ENCODE measurements at places on chromosomes 4 and X.

DNA sequence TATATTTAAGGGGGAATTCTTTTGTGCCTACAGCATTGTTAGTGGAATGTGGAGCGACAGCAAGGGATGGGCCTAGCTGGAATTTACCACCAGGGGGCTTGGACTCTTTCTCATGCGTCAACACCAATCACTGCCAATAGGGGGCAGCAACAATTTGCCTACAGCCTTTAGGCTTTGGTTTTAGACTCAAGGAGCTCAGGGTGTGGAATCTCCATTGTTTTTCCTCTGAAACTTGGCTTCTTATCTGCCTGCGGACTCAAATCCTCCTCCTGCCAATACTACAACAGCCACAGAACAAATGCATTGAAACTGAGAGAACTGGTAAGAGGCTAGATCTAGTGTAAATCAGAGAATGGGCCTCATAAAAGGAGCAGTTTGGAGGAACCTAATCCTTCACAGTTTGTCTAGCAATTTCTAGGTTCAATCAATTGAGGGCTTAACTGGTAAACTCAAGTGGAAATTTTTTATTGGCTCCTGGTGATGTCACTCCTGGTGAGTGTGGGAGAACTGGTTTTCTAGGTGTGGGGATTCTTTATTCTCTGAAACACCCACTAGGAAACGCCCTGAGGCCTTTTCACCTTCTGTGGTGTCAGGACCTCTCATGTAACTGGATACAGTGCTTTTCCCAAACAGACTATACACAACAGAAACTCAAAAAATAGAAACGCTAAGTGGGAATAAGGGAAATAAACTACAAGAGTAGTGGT lies 27.9 kb upstream of the TMSB4X start:
- peak; percentile 41 for DNase-seq

DNA sequence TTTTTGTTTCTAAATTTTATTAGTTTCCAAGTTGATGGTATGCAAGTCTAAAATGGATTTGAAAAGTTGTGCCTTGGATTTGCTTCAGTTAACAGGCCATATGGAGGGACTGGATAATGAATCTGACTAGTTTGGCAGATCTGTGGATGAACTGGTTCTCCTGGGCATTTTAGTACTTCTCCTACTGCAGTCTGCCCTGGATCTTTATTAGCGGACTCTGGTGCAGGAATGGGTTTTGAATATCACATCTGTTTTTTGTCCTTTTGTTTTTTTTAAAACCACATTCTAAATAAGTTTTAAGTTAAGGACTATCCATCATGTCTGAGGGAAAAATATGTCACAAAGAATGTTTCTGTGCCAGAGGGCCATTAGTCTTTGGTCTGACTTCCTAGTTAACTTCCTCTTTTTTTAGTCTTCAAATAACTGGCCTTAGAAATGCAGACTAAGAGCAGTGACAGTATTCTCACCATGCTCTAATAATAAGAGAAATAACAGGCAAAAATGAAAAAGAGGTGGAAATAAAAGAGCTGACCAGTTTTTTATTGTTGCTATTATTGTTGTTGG lies 13.9 kb upstream of the DCK start:
- no peak for DNase-seq

- DNase-seq = no peak
Measured at GRCh38 chr4:4603067-4603466, 61.2 kb upstream of the STX18 start.

- peak; percentile 19 for DNase-seq
Measured at GRCh38 chrX:124388562-124388961, 42.2 kb downstream of the SH2D1A start.

DNA sequence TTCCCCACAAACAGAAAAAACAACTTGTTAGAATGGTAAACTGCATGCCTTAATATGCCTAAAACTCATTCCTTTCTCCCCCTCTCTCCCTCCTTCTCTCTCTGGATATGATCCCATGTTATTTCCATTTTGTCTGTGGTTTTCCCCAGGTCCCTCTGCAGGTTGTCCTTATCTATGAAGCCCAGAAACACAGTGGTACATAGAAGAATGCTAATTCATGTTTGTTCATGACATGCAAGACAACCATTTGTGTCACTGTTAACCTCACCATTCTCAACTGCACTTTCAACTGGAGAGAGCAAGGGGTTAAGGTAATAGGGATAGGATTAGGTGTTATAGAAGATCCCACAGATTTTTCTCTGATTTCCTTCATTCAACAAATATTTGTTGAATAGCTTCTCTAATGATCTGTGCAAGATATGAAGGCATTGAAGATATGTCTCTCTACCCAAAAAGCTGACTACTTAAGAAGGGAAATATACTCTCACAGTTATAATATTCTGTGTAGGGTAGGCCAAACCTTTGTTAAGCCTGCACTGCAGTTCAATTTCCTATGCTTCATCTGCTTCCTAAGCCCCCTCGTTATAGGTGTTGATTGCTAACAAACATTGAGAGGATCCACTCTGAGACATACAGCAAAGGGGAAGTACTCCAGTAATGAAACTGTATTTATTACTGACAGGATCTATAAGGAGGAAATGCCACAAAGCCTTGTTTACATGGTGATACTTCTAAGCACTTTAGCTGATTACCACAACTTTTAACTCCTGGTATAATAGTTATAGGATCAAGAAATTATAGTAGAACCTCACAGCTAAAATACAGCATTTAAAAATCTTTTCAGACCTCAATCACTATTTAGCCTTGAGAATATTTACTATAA lies 96.1 kb downstream of the FRYL start:
- DNase-seq = no peak

DNA sequence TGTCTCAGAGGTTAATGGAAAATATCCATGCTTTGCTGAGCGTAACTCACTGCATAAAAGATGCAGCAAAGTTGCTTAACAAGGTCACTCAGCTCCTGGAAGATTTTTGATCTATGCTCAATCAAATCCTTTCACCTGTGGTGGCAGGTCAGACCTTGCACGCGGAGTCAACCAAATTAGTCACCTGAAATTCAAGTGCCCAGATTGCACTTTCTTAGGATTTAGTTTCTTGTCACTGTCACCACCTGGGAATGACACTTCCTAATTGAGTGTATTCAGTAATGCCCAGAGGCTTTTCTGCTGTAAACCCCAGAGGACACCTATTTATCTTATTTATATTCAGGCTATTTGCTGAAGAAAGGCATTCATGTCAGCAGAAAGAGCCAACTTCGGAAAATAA lies 215.8 kb upstream of the SMIM31 start:
- DNase-seq = no peak

DNA sequence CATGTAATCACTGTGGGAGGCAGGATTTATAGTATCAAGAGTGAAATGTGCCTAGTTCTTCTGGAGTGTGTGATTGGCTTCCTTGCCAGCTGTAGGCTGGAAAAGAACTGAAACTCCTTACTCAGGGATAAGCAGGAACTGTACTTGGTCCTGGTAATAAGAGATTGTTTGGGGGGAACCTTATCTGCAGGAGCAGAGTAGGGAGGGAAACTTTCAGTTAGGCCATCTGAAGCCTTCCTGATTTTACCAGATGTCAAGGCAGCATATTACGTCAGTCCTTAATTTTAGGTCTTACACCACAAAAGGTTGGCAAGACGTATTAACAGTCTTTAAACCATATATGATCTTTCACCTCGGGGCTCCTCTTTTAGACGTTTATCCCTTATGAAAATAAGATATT lies 231.5 kb upstream of the FMR1 start:
- DNase-seq = no peak

GRCh38 chrX:72243472-72243871 lies 4.6 kb upstream of the ERCC6L start:
- DNase-seq = no peak

- no peak for DNase-seq
Measured at GRCh38 chr4:71526637-71527406, 188.0 kb downstream of the SLC4A4 start.

GRCh38 chr4:26139310-26139924 lies 181.4 kb upstream of the RBPJ start:
- no peak for DNase-seq

DNA sequence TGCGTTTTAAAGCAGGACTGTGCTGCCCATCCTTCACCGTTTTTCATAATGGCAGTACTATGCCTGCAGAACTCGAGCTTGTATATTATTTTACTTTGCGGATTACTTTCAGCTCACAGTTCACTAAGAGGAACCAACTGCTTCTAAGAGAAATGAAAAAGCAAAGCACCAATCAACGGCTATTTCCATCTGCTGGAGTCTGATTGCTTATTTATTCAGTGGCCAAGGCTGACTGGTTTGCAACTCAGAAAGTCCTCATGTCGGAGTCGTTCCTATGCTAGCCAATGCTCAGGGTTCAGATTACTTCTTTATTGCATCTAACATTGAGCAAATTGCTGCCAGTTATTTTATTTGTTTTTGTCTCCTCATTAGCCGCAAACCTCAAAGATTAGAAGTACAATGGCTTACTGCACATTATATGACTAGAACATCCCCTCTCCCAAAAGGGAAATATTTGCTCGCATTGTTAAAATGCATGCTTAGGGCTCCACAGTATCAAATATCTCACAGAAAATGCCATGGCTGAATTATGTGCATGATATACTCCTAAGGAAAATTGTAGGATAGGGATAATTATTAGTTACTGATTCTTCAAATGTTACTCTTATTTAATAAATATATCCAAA lies 1628.2 kb upstream of the ADGRL3 start:
- no peak for DNase-seq

- DNase-seq = no peak
Measured at GRCh38 chrX:11336201-11336600, 43.0 kb downstream of the AMELX start.

DNA sequence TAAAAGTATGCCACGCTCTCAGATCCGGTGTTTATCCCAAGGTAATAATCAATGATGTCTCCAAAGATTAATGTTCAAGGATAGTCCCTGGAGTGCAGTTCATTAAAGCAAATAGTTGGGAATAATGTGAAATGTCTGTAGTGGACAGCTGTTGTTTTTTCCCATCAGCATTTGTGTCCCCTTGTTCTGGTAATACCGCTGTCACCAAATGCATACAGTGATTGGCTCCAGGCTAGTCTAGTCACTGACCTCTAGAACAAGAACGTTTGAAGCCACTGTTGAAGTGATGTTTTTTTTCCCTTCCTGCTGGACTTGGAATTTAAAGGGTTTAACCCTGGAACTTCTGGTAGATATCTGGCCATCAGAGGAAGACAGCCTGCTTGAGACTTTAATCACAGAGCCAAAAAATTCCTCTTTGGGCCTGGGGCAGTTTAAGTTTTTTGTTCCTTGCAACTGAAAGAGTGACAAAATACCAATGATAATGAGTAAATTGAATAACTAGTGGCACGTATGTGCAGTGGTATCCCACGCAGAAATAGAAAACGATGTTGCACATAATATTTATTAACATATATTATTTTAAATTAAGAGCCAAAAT lies 30.6 kb downstream of the HSD17B11 start:
- DNase-seq = no peak

- DNase-seq = no peak
Measured at GRCh38 chr4:20612313-20612712, 87.9 kb upstream of the PACRGL start.

DNA sequence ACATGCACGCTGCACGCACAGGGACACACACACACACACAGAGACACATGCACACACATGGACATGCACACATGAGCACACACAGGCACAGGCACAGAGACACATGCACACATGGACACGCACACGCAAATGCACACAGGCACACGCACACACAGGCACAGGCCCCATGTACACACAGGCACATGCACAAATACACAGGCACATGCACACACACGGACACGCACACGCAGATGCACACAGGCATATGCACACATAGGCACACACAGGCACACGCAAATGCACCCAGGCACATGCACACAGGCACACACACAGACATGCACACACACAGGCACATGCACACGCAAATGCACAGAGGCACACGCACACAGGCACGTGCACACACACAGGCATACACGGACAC lies 30.3 kb upstream of the HTRA3 start:
- no peak for DNase-seq

- no peak for DNase-seq
Measured at GRCh38 chrX:50081282-50081889, 119.4 kb downstream of the AKAP4 start.

DNA sequence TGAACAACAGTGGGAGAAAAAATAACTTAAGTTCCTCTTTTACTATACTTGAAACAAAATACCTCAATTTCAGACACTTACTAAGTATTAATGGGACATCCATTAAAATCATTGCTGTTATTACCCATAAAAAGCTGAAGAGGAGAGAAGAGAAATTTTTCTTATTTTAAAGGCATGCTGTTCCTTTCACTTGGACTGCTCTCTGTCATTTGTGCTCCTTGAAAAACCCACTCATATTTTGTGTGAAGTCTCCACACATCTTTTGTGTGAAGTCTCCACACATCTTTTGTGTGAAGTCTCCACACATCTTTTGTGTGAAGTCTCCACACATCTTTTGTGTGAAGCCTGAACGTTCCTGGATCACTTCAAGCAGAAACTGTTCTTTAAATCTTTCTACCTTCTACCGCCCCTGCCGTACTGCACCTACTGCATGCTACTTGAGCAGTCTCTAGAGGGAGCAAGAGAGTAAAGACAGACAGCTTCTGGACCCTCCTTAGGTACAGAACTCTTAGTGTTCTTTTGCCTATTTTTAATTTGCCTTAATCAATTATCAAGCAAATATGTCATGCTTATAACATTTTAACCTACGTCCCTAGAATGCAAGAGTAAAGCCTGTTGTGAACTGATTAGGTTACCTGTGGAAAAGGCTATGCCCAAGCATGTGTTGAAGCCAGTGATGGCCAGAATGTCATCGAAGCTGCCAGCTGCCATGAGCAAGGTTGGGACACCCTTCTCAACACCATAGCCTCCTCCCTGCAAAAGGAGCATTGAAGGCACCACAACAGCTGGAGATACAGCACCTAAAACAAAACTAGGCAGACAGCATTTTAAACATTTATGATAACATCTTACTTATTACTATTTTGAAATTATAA lies 27.1 kb upstream of the SLC9B1 start:
- DNase-seq = no peak

DNA sequence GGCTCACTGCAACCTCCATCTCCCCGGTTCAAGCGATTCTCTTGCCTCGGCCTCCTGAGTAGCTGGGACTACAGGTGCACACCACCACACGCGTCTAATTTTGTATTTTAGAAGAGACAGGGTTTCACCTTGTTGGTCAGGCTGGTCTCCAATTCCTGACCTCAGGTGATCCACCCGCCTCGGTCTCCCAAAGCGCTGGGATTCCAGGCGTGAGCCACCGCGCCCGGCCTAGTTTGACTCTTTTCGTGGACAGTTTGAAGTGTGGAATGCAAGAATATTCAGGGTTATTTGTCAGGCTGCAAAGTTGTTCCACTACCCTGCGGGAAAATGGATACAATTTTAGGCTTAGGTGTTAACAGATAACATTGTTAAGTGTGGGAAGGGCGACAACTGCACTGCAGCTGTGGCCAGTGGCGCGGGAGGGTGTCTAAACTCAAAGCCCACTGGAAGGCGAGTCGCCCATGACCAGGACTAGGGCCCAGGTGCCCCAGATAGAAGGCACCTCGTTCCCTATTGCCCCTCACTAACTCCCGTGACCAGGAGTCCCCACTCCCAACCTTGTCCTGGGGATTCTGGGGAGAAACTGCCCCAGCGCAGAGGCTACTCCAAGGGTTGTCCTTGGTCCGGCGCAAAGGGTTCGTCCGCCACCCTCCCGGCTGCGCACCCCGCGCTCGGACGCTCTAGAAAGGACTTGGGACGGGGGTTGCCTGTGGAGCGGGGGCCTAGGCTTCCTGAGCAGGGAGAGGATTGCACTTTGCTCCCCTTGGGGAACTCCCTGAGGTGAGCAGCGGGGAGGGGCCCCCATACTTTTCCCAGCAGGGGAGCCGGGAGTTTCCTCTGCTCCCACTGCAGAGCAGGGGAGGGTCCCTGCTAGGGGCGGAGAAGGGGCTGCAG lies 1.1 kb upstream of the CD99 start:
- DNase-seq = no peak
